ENCODE measurements at places on chromosomes 1 and 21. TPM values are rescaled to one million over a fixed set of nuclear protein-coding genes. Genes with fewer than 3 reads are reported as not detected.

The KRTAP13-2 gene
- not detected for total RNA-seq

The SPRR2A gene
- total RNA-seq: not detected

The SPRR3 gene
- total RNA-seq: not detected

The CLCC1 gene
- total RNA-seq: 28.8 TPM

The EXO5 gene
- 3.6 TPM for total RNA-seq

The C1orf185 gene
- not detected for total RNA-seq

The TNNT2 gene
- total RNA-seq: 8,708 TPM

The ENAH gene
- total RNA-seq: 78.6 TPM

The SFT2D2 gene
- 13.3 TPM for total RNA-seq

The PDC gene
- total RNA-seq: not detected

The G0S2 gene
- total RNA-seq: 307 TPM

The PLD5 gene
- 0.11 TPM for total RNA-seq

The CFAP57 gene
- total RNA-seq: not detected

The BCL10 gene
- total RNA-seq: 7.8 TPM

The DNAH14 gene
- total RNA-seq: 3.0 TPM
